Hematopoietic multipotent progenitor cell (in vitro differentiated cells): ENCODE measurements at places on chromosomes 2 and 18.

GRCh38 chr2:216503697-216504375 lies 5.2 kb downstream of the RPL37A start:
- no peak for DNase-seq

GRCh38 chr2:3517948-3518495 lies 1.3 kb downstream of the ADI1 start:
- DNase-seq = no peak

DNA sequence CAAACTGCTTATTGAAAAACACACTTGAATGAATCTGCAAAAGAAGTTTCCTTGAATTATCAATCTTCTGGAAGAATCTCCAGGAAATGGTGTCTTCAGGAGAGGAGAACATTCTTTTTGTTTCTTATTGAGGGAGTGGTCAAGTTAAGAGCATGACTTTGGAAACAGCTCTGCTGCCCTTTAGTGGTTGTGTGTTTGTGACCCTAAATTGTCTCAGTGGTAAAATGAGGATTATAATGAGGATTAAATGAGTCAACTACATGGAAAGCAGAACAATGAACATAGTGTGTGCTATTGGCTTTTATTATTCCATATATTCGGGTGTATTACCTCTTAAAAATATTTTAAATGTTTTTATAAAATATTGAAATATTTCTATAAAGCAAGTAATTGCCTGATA lies 44.8 kb upstream of the TANC1 start:
- DNase-seq = no peak

DNA sequence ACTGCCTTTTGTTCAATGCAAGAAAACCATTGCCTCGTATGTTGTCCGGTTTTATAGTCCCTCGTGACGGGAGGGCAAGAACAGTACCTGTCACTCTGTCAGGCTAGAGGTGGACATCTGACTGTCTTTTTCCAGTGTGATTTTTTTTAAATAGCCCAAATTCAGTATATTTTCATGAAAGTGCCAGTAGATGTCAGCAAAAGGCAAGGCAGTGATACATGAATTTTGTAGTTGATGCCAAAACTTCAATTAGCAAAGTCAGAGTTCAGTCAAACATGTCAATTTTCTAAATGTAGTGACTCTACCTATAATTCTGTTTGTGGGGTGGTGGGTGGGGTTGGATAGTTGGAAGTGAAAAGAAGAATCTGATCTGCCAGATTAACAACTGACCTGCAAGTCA lies 296.0 kb upstream of the MC4R start:
- DNase-seq = no peak

DNA sequence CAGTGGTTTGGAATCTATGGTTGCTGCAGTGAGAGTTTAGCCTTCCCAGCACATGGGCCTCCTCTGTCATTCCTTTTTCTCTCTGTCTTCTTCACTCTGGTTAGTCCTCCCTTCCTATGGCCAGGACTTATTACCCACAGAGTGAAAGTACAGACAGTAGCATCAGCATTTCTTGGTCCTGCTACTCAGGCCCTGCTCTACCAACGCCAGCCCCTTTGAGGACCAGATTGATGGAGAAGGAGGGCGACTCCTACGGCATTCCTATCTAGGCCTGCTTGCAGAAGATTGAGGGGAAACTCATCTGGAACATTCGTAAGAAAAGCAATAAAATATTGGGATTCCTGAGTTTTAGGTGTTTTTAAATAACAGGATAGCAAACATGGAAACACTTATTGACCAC lies 43.5 kb downstream of the BMP10 start:
- DNase-seq = no peak

DNA sequence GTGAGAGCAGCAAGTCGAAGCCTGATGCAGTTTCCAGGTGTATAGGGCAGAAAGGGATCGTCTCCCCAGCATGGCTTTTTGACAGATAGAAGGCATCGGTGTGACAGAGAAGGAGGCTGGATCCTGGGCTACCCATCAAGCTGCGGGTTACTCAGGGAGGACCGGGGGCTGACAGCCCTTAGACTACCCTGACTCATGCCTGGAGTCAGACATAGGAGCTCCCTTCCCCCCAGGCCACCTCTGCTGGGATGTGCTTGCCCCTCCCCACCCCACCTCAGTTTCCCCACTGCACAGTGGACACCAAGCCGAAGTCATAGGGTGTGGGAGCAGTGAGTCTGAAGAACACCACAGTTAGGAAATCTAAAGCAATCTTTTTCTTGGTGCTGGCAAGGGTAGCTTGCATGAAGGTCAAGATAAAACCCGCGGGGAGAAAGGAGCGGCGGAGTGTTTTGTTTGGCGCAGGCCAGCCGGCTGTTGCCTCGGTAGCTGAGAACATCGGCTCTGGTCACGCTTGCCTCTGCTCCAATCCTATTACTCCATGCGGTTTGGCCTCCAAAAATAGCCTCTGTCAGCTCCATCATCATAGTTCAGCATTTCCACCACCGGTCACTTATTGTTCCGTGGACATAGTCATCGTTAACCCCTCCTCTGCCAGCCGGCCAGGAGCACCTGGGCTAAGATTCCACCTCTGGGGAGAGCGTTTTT lies 169.2 kb upstream of the GLI2 start:
- no peak for DNase-seq

GRCh38 chr2:102141011-102141943 lies 1.3 kb upstream of the IL1R1 start:
- DNase-seq = no peak

DNA sequence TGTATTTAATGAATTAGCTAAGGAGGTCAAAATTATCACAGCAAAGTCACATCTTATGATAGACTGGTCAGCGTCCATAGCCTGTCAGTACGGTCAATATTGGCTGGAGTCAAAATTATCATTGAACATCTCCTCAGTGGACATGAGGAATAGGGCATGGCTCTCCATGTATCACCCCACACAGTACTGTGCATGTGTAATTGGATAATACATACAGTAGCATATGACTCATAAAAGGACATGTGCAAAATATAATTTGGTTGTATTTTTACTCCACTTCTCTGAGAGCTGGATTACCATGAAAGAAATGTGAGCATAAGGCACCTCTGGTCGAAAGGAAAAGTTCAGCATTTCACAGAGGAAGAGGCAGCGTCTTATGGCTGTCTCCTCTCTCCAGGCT lies 24.9 kb downstream of the ADD2 start:
- no peak for DNase-seq

- no peak for DNase-seq
Measured at GRCh38 chr2:88049622-88050021, 6.0 kb downstream of the KRCC1 start.

DNA sequence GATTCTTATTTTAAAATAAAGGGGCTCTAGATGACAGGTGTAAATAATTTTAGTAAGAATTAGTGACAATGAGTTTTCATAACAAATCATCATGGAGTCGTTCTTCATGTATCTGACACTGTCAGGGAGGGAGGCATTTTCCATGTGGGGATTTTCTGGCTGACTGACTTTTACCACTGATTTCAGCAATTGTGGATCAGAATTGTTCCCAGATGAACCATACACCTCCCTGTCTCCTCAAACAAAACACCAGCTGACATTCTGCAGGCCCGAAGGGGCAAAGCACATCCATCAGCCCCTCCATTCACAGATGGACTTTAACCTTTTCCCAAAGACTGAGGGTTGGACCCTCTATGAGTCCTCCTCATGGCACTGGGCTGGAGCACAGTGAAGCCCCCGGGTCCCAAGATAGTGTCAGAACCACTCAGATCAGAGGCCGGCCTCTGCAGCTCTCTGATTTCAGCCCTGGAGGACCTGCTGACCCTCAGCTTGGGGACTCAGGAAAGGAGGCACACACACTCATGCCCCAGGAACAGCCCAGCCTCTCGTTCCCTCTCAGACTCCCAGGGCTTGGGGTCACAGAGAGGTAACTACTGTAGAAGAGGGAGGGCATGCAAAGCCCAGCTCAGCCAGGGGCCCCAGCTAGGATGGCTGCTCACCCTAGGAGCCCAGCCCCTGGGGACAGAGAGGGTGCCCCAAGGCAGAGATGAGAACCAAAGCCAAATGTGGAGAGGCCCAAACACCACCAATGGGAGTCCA lies 43.2 kb upstream of the LOXHD1 start:
- DNase-seq = no peak

GRCh38 chr2:119525614-119526013 lies 1.3 kb upstream of the SCTR start:
- no peak for DNase-seq

DNA sequence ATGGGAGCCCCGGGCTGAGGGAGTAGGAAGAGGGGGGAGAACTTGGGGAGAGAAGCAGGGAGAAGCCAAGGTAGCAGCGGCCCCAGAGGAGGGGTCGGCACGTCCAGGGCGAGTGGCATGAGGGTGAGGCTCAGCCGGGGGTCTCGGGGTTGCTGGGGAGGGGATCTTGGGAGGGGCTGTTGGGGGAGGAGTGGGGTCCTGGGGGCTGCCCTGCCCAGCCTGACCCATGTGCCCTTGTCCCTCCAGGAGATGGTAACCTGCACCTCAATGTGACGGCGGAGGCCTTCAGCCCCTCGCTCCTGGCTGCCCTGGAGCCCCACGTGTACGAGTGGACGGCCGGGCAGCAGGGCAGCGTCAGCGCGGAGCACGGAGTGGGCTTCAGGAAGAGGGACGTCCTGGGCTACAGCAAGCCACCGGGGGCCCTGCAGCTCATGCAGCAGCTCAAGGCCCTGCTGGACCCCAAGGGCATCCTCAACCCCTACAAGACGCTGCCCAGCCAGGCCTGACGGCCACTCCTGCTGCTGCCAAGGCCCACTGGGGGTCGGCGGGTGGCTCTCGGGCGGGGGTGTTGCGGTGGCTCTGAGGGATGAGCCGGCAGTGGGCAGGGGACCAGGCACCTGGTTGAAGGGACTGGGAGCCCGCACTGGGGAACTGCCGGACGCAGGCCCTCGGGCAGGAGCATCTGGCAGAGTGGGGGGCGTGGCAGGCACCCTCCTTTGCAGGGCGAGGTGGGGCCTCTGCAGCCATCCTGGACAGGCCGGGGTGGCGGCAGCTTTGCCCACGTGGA lies 9.0 kb upstream of the GAL3ST2 start:
- no peak for DNase-seq

DNA sequence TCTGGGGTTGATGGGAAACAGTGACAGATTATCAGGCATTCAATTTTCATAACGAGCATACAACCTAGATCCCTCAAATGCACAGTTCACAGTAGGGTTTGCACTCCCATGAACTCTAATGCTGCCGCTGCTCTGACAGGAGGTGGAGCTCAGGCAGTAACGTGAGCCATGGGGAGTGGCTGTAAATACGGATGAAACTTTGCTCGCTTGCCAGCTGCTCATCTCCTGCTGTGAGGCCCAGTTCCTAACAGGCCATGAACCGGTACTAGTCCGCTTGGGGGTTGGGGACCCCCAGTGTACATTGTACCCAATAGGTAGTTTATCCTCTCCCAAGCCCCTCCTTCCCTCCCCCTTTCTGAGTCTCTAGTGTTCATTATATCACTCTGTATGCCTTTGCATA lies 94.6 kb downstream of the PTH2R start:
- DNase-seq = no peak

GRCh38 chr18:65073060-65073550 lies 677.7 kb upstream of the CDH7 start:
- DNase-seq = no peak

DNA sequence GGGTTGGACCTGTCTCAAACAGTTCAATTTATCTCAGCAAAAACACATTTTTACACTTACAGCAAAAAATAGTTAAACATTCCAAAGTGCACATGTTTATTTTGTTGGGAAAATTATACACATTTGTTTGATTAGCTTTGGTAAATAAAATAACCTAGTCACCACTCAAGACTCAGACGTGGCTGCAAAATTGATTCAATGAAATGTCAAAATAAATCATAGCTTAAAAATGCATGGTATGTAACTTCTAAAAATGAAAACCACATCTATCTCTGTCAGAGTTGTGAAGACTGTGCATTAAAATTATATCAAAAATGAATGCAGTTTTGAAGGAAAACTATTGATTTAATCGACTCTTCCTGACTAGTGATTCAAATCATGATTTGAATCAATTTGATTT lies 56.7 kb downstream of the GALNT14 start:
- no peak for DNase-seq

DNA sequence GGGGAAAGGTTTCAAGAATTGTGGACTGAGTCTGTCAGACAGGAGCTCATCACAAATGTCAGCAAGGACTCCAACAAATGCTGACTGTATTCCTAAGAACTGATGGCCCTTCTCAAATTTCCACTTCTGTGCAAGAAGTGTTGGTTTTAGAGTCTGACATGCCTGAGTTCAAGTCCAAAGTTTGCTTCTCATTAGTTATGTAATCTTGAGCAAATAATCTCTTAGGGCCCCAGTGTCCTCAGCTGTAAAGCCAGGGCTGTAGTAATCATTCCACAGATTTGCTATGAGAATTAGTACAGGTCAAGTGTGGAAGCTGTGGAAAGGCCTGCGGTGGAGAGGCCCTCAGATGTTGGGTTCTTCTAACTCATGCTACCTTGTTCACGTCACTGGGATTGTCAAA lies 23.9 kb downstream of the MEP1B start:
- no peak for DNase-seq

GRCh38 chr18:9474108-9474982 lies 968 bp upstream of the RALBP1 start:
- peak; percentile 16 for DNase-seq

- DNase-seq = no peak
Measured at GRCh38 chr2:120481446-120482194, 135.7 kb downstream of the INHBB start.

- DNase-seq = no peak
Measured at GRCh38 chr2:69694894-69695849, 46.8 kb upstream of the ANXA4 start.

DNA sequence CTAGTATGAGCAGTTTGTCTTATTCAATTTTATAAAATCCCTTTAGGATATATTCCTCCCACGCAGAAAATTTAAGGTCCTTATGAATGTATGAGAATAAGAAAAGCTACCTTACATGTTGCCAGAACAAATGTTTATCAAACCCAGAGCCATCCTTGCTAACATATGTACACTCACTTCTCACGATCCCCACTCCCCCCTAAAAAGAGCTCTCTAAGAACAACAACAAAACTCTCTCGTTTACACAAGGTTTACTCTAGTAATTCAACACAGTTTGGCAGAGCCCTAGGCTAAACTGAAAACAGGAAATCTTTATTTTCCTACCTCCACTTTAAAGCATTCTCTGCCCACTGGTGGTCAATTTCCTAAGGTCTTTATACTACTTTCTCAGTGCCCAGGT lies 504.9 kb downstream of the ZEB2 start:
- DNase-seq = no peak

- no peak for DNase-seq
Measured at GRCh38 chr2:45210462-45211195, 201.4 kb upstream of the SIX2 start.

GRCh38 chr2:226797289-226797988 lies 2.2 kb downstream of the IRS1 start:
- no peak for DNase-seq

GRCh38 chr18:22789600-22789999 lies 143.5 kb upstream of the RBBP8 start:
- DNase-seq = no peak
